Posterior vena cava (tissue), 2 donors: ENCODE measurements at places on chromosomes 2 and 18.

- DNase-seq, result no peak
These were observed 44.4 kb downstream of the TRIB2 start for GRCh38 chr2:12761104-12761503.

DNA sequence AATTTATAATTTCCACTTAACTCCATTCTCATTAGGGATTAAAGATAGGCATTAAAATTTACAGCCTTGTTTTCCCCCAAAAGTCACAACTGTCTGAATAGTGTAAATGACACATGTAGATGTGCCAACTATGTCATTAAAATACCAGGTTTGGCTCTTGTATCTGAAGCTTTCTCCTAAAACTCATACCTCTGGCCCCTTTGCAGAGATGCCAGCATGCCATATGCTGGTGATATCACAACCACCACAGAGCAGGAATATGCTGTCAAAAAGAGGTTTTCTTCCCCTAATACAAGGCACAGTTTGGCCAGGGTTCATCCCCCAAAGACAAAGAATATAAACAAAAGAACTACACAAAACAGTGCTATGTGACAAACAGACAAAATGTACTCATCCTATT, 65.4 kb downstream of the REV1 start:
- DNase-seq, result no peak

DNA sequence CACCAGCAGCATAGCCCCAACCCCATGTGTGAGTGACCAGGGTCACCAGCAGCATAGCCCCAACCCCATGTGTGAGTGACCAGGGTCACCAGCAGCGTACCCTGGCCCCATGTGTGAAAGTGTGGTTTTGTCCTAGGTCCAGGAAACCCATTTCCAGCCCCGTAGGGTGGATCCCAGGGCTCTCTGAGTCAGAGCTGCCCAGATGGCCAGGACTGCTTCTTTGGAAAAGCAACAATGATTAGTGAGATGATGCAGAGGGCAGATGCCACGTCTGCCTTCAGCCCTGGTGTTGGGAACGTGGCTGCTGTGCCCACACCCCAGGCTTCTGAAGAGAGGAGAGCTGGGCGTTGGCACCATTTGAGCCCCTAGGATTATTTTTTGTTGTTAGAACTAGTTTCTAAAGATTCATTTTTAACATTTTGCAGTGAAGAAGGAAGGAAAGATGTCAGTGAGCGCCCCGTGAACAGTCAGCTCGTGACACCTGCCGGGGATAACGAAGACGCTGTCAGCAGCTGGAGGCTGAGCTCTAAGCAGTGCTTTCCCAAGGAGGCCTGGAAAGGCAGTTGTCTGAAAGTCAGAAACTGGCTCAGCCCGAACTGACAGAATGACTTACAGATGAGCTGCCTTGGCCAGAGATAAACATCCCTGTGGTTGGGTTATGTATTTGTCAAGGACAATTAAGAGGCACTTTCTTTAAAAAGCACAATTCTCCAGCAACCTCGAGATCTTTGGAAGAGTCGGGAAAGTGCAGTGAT, 32.1 kb upstream of the KCNG2 start:
- peak; percentile 32 for DNase-seq

DNA sequence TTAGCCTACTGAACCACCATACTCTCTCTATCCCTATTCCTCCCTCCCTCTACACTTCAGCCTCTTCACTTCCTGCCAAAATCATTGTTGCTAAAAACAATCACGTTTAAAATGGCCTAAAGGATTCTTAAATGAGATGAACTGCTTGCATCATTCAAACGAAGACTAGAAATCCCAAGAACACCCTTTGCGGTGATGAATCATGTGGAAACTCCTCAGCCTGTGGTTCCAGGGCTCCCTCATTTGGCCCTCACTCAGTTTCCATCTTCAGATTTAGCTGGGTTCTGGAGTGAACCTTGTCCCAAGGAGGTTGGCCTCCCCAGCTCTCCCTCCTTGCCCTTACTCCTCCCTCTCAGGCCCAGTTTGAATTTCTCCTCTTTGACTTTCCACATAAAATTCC, 125.6 kb upstream of the CDC42EP3 start:
- no peak for DNase-seq

DNA sequence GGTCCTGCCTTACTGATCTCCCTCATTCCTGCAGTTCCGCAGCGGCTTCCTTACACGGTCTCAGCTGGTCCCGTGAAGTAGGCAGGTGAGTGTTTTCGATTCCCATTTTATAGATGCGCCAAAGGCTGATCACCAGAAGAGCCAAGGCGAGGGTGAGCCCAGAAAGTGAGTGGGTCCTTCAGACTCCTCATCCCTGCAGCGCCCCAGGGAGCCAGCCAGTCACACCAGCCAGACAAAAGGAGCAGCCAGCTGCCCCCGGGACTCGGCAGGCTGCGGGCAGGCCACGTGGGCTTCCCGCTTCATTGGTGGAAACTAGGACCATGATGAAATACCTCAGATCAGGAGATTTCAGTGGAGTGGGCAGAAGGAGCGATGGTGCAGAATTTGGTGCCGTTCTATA, 85.9 kb downstream of the SMAD7 start:
- peak; percentile 72 for DNase-seq

GRCh38 chr18:9366126-9366714, 31.6 kb downstream of the TWSG1 start:
- no peak for DNase-seq

DNA sequence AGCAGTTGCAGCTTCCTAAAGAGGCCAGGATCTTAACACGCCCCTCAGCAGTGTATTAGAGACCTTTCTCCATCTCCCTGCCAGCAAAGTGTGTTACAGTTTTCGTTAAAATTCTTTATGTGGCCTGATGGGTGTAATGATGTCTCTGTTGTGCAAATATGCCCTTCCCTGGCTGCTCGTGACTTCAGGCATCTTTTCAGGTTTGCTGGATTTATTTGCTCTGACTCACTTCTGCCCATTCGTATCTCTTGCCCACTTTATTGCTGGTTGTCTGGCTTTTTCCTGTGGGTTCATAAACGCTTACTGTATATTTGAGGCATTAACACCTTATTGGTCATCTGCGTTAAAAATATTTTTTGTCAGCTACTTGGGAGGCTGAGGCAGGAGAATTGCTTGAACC, 134.5 kb downstream of the ASB1 start:
- no peak for DNase-seq

GRCh38 chr2:19632403-19632991, 269.3 kb downstream of the TTC32 start:
- no peak for DNase-seq

DNA sequence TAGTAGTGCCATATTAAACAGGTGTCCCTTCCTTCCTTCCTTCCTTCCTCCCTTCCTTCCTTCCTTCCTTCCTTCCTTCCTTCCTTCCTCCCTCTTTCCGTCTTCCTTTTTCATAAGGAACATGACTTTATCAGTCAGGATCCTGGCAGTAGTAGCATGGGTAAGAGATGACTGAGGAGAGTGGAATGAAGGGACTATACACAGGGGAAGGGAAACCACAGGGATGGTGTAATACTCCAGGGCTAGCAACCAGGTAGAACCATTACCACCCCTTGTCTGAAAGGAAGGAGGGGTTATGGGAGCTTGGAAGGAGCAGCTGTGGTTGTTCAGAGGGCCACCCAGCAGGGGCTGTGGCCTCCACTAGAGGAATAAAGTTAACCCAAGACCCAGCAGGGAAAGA, 23.2 kb upstream of the KDM3A start:
- no peak for DNase-seq

GRCh38 chr2:152396051-152396511, 61.1 kb downstream of the FMNL2 start:
- DNase-seq, result no peak

DNA sequence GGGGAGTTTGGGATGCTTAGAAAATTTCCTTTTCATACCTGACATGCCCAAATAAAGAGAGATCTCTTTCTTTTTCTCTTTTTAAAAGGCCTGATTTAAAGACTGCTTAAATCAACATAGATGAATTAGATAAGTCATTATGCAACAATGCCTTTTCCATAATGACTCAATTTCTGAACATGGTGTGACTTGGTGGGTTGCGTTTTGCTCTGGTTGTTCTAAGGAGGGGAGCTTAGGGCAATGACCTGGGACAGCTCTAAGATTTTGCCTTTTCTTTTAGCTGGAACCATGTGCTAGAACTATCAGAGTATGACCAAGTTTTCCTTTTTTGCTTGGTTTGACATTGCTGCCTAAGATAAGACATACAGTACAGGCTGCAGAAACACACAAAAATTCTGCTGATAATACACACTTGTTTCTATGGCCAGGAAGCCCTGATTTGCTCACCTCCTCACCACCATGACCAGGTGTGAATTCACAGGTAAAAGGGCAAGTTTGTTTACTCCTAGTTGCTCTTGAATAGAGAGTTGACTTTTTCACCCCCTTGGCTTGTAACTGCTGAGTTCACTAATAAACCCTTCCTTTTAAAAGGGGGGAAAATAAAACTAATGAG, 58.1 kb upstream of the IL1RL1 start:
- no peak for DNase-seq

DNA sequence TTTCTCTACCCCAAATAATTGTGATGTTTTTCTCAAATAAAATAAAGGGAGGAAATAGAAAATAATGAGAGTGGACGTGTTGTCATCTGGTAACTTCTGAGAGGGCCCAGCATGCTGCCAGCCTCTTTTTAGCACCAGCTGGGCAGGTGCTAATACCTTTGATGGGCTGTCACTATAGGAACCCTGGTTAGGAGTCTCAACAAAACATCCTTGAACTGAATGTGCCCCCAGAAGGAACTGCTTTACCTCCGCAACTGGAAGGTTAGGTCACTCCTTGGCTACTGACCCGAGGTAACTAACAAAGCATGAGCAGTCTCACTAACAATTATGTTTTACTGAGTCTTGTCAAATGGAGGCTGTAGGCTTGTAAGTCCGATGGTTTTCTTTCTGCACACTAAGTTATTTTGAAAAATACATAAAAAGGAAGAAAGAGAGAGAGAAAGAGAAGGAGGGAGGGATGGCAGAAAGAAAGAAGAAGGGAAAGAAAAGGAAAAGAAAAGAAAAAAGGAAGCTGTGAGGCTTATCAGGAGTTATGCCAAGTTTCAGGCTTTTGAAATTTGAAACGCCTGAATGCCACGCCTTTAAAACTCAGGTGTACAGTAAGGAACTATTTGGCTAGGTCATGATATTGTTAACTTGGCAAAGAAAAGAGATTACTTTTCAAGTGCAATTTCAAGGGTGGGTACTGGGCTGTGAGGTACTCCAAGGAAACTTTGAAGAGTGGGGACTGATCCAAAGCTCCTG, 91.0 kb downstream of the TGIF1 start:
- no peak for DNase-seq
